ENCODE measurements at places on chromosomes 5 and 9. TPM values are rescaled to one million over a fixed set of nuclear protein-coding genes. Genes with fewer than 3 reads are reported as not detected.

Gene RNF183
- total RNA-seq: not detected

Gene CCNJL
- total RNA-seq: not detected

Gene SURF4
- total RNA-seq: 393 TPM

Gene IFNA2
- total RNA-seq: not detected

Gene ADRA1B
- total RNA-seq: not detected

DNA sequence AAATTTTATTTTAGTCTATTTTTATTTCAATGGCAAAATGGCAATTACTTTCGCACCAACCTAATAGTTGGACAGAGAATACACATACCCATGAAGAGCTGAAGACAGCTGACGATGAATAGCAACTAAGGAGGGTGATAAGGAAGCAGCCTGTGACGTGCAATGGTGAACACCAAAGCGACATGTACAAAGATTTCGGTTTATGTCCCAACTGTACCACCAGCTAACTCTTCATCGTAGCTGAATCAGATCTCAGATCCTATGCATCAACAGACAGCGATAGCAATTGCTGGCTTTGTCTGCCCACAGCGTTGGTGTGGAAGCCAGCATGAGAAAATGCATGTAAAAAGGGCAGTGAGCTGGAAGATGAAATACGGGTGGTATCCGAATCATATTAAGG lies 130.6 kb upstream of the ANKH start:
- no peak for DNase-seq

- no peak for DNase-seq
Observed at GRCh38 chr9:31390403-31391025, 993.9 kb upstream of the ACO1 start.

- DNase-seq: no peak
Observed at GRCh38 chr5:71762826-71763225, 43.8 kb downstream of the CARTPT start.

GRCh38 chr9:1071730-1072129 lies 21.6 kb downstream of the DMRT2 start:
- DNase-seq: no peak

All from activated T-helper 2 cell treated with anti-CD3 and anti-CD28 coated beads, Interferon-gamma antibody, Interleukin-2, Interleukin-4, amounts not matched to agents 10 μg/mL and 5 μg/mL and 100 μg/mL, durations not matched to agents 14 hours and 24 hours and 36 hours (primary cell).